Activated CD4-positive, alpha-beta T cell treated with anti-CD3 and anti-CD28 coated beads, Interleukin-2, amount 10 ng/mL, durations not matched to agents 7 days and 5 days (primary cell): ENCODE measurements at places on chromosomes 13 and 19. TPM values are rescaled to one million over a fixed set of nuclear protein-coding genes. Genes with fewer than 3 reads are reported as not detected.

- peaks cover 55% of the 10 kb centered on the region for H3K27me3 ChIP-seq
- peaks cover 15% of the 10 kb centered on the region for H3K4me1 ChIP-seq
- no peak overlapping the region for H3K27ac ChIP-seq
- no peaks in the 10 kb centered on the region for H3K36me3 ChIP-seq
- DNase-seq, result peak; percentile 69
These were observed 3.4 kb downstream of the DMKN start for GRCh38 chr19:35509861-35510625.

PABPC3 gene
- total RNA-seq, result 0.40 TPM

GRCh38 chr19:56309511-56310185 is 5.0 kb downstream of the ZSCAN5A start:
- DNase-seq, result peak; percentile 59
- no peaks in the 10 kb centered on the region for H3K27me3 ChIP-seq
- no peak overlapping the region for H3K4me3 ChIP-seq
- peaks cover 28% of the 10 kb centered on the region for H3K4me1 ChIP-seq
- peaks cover 31% of the 10 kb centered on the region for H3K36me3 ChIP-seq

- peaks cover 53% of the 10 kb centered on the region for H3K4me1 ChIP-seq
- DNase-seq, result no peak
- H3K4me3 ChIP-seq, result peak overlapping the region; percentile 83
- no peaks in the 10 kb centered on the region for H3K27me3 ChIP-seq
These were observed 2.2 kb downstream of the JUND start for GRCh38 chr19:18279266-18279515.

DNA sequence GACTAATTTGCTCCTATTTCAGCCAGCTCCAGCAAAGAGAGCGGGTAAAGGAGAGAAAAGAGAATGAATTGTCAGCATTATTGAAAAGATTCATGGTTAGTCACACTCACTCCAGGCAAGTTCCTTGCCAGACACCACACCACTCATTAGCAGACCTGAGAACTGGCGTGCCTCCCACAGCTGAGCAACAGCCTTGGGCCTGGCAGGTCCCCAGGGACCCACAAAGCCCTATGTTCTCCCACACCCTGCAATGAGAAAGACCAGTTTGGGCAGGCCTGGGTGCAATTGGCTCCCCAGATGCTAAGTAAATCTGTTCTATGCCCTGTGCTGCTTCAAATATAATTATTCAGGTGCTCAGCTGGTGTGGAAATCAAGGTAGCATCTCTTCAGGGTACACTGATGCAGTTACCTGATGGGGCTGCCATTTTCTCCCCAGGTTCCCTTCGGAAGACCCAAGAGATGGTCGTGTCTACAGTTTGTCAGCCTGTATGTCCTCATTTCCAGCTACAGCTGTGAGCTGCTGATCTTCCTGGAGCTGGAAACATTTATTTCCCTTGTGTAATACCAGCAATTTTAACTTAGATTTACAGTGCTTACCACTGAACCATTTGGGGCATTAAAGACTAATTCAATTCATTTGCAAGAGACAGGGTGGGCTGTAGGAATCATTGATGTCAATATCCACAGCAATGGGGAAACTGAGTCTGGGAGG is 405.0 kb downstream of the COG6 start:
- no peaks in the 10 kb centered on the region for H3K27me3 ChIP-seq
- H3K27ac ChIP-seq, result no peak overlapping the region
- no peak overlapping the region for H3K4me3 ChIP-seq
- DNase-seq, result no peak

DNA sequence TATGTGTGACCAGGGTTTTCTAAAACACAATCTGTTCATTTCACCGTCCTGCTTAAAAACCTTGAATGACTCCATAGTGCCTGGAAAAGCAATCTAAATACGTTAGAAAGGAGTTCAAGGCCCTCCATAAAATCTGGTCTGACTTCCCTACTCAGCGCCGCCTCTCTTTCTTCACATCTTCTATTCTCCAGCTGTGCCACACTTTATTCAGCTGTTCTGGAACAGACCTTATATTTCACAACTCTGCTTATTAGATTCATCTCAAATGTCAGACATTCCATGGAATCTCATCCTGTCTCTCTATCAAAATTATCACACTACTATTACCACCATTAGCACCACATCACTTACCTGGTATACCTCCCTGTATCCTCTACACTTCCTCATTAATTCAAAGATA is 19.8 kb upstream of the SPART start:
- no peaks in the 10 kb centered on the region for H3K4me1 ChIP-seq
- peaks cover 3% of the 10 kb centered on the region for H3K27me3 ChIP-seq
- H3K27ac ChIP-seq, result no peak overlapping the region
- H3K36me3 ChIP-seq, result no peaks in the 10 kb centered on the region
- DNase-seq, result no peak

GRCh38 chr19:47801270-47801669 is 3.1 kb downstream of the TPRX1 start:
- no peak overlapping the region for H3K4me3 ChIP-seq
- H3K27me3 ChIP-seq, result peaks cover 2% of the 10 kb centered on the region
- no peaks in the 10 kb centered on the region for H3K4me1 ChIP-seq

ZNF100 gene
- total RNA-seq, result 27.1 TPM

GRCh38 chr13:65911546-65912193 is 1318.5 kb downstream of the PCDH9 start:
- H3K4me1 ChIP-seq, result no peaks in the 10 kb centered on the region
- no peak for DNase-seq
- H3K36me3 ChIP-seq, result no peaks in the 10 kb centered on the region

CAPS gene
- total RNA-seq, result 17.2 TPM
